ENCODE measurements at places on chromosomes 13 and 19. TPM values are rescaled to one million over a fixed set of nuclear protein-coding genes. Genes with fewer than 3 reads are reported as not detected.

- H3K4me1 ChIP-seq, result no peaks in the 10 kb centered on the region
- H3K27ac ChIP-seq, result no peak overlapping the region
- no peak for DNase-seq
- no peaks in the 10 kb centered on the region for H3K27me3 ChIP-seq
These were observed 133.5 kb downstream of the TRPC4 start for GRCh38 chr13:37736045-37736444.

- DNase-seq, result no peak
- H3K27me3 ChIP-seq, result peaks cover 9% of the 10 kb centered on the region
- H3K36me3 ChIP-seq, result no peaks in the 10 kb centered on the region
These were observed 1707.6 kb upstream of the SLC10A2 start for GRCh38 chr13:104773775-104774174.

- no peak overlapping the region for H3K27ac ChIP-seq
- peaks cover 14% of the 10 kb centered on the region for H3K4me1 ChIP-seq
- no peaks in the 10 kb centered on the region for H3K27me3 ChIP-seq
- peak overlapping the region; percentile 90 for H3K4me3 ChIP-seq
- H3K36me3 ChIP-seq, result peaks cover 4% of the 10 kb centered on the region
These were observed 1.1 kb upstream of the MVB12A start for GRCh38 chr19:17418710-17419109.

Gene PCDH9
- total RNA-seq, result 0.67 TPM

Gene ZFP36
- 1,082 TPM for total RNA-seq

Gene ETV2
- 0.52 TPM for total RNA-seq

- no peaks in the 10 kb centered on the region for H3K27me3 ChIP-seq
- H3K4me1 ChIP-seq, result peaks cover 2% of the 10 kb centered on the region
- H3K36me3 ChIP-seq, result peaks cover 8% of the 10 kb centered on the region
- no peak for DNase-seq
- no peak overlapping the region for H3K27ac ChIP-seq
These were observed 88.4 kb downstream of the DNAJC15 start for GRCh38 chr13:43111559-43112400.

GRCh38 chr13:36082396-36082795, 48.8 kb downstream of the DCLK1 start:
- no peaks in the 10 kb centered on the region for H3K4me1 ChIP-seq
- no peak overlapping the region for H3K27ac ChIP-seq

- peak overlapping the region; percentile 91 for H3K4me3 ChIP-seq
- peak overlapping the region; percentile 99 for H3K27ac ChIP-seq
- H3K36me3 ChIP-seq, result peaks cover 6% of the 10 kb centered on the region
- H3K4me1 ChIP-seq, result peaks cover 43% of the 10 kb centered on the region
These were observed 782 bp upstream of the JUND start for GRCh38 chr19:18282021-18282787.

Gene CFD
- total RNA-seq, result 5.3 TPM

Gene CERS1
- total RNA-seq, result not detected

DNA sequence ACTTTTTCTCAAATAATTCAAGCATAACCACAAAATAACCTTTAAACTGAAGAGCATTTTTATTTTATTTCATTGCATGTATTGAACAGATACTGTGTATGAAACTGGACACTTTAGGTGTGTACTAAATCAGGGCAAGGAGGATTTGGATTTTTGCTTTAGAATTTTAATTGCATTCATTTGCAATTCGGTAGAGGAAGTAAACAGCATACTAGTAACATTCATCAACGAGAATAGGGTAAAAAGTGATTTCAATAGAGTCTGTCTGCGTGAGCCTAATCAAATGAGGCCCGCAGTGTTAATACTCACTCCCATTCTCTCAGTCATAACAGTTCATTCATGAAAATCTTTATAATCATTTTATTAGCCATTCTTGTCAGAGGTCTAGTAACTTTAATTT, 200.2 kb downstream of the SPRY2 start:
- H3K27ac ChIP-seq, result no peak overlapping the region
- no peak overlapping the region for H3K4me3 ChIP-seq
- H3K36me3 ChIP-seq, result peaks cover under 1% of the 10 kb centered on the region

GRCh38 chr13:33953781-33954180, 135.8 kb downstream of the RFC3 start:
- no peak overlapping the region for H3K27ac ChIP-seq
- no peaks in the 10 kb centered on the region for H3K27me3 ChIP-seq
- DNase-seq, result no peak

Gene CACNG7
- not detected for total RNA-seq

Gene HNRNPUL1
- 316 TPM for total RNA-seq

Gene ZNF723
- not detected for total RNA-seq

Gene TDRD3
- 25.4 TPM for total RNA-seq

- no peak for DNase-seq
- H3K4me3 ChIP-seq, result no peak overlapping the region
- peaks cover 20% of the 10 kb centered on the region for H3K27me3 ChIP-seq
- no peak overlapping the region for H3K27ac ChIP-seq
- H3K36me3 ChIP-seq, result peaks cover 11% of the 10 kb centered on the region
These were observed 34.5 kb upstream of the URAD start for GRCh38 chr13:28022848-28023518.

Gene CEACAM7
- not detected for total RNA-seq
